ENCODE measurements at places on chromosomes 1 and 21.

DNA sequence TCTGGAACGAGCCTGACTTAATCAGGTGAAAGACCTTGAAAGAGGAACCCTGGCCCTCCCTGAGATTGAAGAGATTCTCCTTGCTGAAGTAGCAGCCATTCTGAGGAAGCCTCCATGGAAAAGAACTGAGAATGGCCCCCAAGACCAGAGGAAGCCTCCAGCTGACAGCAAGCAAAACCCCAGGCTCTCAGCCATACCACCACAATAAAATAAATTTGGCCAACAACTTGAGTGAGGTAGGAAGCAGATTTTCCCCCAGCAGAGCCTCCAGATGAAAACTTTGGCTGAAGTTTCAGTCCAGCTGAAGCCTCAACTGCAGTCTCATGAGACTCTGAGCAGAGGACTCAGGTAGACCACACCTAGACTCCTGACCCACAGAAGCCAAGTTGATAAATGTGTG, 34.0 kb upstream of the SLAMF9 start:
- DNase-seq = no peak

GRCh38 chr1:185467122-185467521, 150.1 kb upstream of the IVNS1ABP start:
- DNase-seq = no peak

DNA sequence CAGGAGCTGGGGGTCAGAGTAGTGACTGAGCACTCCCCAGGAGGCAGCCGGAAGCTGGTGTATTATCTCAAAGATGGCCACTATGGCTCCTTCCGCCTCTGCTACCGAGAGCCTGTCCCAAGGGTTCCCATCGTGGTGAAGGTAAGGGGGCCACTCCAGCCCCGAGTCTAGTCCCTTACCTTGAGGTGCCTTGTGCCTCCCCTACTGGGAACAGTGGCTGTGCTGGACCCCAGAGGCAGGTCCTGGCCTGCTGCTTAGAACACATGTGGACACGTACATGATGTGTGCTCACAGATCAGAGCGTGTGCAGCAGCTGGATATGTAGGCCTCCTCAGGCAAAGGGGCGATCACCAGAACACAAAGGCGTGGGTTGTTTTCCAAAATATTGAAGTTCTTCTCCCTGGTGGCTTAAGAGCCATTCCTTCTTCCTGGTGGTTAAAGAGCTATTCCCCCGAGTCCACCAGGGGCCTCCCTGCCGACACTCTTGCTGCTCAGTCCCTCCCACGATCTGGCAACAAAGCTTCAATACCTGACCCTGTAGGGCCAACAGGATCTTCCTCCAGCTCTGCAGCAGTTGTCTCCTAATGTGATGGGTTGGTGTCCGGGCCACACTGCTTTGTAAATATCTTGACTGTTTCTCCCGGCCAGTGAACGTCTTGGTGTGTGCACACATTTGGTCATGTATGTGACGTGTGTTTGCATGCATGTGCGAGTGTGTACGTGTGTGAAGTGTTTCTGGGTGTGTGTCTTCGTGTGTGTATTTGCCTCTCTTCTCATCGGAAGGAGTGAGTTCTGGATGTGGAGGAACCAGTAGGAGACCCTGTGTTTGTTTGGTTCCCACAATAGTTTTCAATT, 68.4 kb upstream of the TINAGL1 start:
- no peak for DNase-seq

DNA sequence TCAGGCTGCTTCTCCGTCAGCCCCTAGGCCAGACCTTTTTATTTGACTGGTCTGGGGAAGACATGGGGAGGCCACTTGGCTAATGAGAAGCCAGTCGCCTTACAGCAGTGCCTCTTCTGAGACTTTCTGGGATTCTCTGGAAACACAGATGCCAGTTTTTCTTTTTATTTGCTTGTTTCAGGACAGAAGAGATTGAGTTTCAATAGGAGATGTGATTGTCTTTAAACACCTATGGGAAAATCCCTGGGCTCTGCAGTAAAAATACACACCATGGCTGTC, 15.4 kb upstream of the BTG2 start:
- DNase-seq = no peak

- no peak for DNase-seq
Measured at GRCh38 chr1:30371179-30371788, 352.1 kb downstream of the MATN1 start.

- no peak for DNase-seq
Measured at GRCh38 chr1:66245691-66246090, 288.3 kb upstream of the SGIP1 start.

DNA sequence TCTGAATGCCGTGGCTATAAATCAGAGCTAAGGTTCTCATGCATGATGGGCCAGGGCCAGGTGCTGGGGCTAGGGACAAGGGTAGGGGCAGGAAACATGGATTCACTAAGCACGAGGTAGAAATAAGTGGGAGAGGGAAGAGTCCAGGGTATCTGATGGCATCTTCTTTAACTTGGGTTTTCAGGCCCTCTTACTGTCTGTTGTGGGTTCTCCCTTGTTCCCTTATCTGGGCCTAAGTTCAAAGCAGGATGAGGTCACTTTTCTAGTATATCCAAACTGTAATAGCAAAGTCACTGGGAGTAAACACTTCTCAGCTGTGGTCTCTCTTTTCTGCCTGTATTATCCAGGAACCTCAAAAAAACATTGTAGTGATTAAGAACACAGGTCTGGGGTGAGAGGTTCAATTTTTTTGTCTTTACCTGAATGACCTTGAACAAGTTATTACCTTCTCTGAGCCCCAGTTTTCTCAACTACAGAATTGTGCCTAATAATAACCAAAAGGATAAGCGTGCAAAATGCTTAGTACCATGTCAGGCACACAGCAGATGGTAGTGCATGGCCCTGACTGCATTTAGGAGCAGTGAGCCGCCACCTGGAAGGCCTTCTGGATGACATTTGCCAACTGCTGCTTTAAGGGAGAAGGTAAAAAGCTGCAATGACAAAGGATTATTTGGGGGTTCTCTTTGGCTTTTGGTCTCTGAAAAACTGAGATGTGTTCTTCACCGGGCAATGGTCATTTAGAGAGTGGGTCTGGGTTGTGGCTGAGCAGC, 53.6 kb upstream of the A3GALT2 start:
- peak; percentile 79 for DNase-seq

DNA sequence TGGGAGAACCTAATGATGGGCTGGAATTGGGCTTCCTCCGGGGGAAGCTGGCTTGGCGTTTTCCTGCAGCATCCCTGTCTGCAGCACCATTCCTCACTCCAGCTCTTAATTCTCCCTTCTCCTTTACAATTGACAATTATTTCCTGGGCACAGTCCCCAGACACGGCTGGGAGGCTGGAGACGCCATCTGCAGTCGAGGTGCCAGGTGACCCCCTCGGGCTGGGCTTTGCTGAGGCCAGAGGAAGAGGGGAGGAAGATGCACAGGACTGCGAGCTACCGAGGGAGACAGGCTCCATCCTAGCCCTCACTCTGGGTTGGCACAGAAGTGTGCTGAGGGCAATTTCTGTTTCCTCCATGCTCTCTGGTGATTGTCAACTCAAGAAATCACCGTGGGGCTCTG, 453.8 kb downstream of the PTPRU start:
- DNase-seq = no peak

GRCh38 chr1:6243053-6243834, 735 bp upstream of the HES3 start:
- no peak for DNase-seq

DNA sequence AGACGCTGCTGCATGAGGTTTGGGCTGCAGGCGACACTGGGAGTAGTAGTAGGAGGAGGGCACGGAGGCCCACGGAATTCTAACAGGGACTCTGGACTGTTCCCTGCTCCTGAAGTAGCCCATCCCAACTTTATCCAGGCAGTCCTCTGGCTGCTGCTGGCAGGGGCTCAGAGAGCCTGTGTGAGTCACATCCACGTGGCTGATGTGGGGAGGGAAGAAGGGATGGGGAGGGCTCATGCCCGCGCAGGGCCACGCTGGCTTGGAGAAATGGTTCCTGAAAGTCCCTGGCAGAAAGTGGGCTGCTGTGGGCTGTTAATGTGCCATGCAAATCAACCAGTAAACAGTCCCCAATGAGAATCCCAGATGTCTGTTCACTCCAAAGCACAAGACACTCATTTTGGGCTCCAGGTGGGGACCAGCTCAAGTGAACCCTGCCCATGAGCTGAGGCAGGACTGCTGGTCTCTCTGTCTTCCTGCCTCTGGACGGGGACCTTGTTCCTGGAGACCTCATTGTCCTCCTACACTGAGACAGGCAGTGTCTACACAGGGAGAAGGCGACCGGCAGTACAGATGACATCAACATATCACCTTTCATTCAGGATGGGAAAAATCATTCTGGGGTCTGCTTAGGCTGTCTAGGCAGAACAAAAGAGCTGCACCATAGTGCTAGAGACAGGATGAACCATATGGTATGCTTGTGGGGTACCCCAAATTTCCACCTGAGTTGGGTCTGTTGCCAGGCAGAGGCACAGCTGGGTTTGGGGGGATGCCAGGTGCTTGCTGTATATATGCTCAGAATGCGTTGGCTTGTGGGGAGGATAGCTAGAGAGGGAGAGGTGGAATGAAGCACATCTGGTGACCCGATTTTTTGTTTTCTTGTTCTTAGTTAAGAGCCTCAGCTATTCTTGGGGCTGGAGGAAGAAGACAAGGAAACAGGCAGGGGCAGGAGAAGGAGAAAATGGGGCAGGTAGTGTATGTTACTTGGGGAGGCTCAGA, 57.9 kb upstream of the FMOD start:
- DNase-seq = no peak

GRCh38 chr1:225827076-225827475, 17.2 kb downstream of the EPHX1 start:
- no peak for DNase-seq

- no peak for DNase-seq
Measured at GRCh38 chr21:38942748-38943211, 137.1 kb downstream of the ETS2 start.

DNA sequence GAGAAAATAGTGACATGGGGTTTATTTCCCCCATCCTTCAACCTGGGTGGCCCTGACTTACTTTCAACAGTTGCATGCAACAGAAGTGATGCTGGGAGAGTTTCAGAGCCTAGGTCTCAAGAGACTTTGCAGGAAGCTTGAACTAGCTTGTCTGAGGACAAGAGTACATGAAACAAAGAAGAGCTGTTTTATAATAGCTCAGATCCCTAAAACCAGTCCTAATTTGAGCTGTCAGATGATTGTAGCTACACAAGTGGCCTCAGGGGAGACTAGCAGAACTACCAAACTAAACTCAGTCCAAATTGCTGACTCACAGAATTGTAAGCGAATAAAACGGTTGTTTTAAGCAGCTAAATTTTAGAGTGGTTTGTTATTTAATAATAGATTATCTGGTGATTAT, 17.1 kb downstream of the RC3H1 start:
- DNase-seq = no peak

GRCh38 chr1:112522621-112523020, 13.9 kb downstream of the WNT2B start:
- no peak for DNase-seq

DNA sequence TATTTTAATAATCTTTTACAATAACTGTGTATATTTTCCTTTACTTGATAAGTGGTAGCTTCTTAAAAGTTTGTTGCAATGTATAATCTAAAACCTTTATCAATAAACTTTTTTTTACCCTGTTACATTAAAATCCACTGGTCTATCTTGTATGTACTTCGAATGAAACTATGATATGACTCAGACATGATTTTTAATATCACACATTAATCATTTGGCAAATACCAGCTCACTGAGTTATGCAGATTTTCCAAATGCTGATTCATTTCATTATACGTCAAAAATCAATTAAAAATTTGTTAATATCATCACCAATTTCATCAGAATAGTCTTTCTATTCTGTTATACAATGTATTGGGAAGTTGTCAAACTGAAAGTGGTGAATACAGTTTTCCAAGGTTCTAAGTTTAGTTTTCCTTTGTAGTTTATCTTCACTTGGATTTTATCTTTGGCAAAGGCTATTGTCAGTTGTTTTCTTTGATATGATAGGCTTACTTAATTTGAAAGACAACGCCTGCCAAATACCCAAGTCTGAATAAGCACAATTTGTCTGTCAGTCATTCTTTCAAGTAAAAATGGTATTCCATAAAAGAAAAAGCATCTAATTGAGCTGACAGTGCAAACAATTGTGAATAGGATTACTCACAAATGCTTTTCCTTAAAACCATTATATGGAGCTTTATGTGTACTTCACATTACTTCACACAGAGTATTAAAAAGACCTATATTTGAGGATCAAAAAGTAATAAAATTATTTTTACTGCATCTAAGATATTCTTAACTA, 127.0 kb downstream of the NME7 start:
- DNase-seq = peak; percentile 42

- no peak for DNase-seq
Measured at GRCh38 chr1:173364827-173365226, 112.3 kb upstream of the PRDX6 start.

DNA sequence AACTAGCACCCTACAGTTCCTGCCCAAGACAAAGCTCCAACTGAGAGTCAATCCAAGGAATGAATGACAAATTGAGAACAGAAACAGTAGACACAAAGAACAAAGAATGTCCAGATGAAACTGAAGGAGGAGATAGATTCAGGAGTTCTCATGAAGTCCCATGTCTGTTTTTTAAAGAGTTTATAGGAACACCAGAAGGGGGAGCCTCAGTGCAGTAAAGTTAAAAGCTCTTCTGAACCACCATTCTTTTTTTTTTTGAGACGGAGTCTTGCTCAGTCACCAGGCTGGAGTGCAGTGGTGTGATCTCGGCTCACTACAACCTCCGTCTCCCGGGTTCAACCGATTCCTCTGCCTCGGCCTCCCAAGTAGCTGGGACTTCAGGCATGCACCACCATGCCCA, 323.6 kb downstream of the MRPL39 start:
- DNase-seq = no peak

DNA sequence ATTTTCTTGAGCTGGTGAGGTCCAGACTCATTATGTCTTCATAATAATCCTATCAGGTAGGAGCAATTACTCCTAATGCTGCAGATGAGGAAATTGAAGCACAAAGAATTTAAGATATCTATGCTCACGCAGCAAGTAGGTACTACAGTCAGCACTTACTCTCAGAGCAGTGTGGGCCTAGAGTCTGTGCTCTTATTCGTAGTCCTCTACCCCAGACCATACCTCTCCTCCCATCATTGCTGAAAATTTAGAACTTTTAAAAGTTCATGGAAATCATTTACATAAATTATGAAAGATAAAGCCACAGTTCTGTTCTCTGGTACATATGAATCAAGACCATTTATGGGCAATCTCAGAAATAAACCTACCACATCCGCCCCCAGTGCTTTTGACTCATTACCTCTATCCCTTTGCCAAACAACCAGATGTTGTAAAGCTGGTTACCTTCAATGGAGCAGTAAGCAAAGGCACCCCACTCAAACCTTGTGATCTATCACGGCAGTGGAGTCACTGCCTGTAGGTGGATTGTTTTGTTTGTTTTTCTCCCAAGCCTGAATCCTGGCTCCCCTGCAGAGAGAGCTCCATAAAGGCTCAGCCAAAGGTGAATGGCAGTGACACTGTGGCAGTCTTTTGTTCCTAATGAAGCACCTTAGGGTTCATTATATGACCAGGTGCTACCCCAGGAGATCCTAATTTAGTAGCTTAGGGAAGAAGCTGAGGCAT, 20.9 kb upstream of the MAN1A2 start:
- no peak for DNase-seq

DNA sequence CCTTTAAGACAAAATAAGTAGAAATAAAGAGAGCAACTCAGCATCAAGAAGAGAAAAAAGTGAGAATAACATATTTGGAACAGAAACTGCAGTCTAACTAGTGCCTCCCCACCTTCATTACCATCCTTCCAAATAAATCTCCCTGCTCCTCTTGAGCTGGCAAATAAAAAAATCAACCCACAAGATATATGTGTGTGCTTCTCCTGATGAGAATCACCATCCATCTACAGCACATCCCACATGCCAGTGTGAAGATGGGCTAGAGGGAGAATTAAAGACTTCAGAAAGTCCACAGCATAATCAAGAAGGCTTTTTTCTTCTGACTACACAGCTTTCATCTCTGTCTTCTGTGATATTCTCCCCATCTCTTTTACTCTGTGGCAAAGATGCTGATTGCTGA, 244.1 kb downstream of the SPATA17 start:
- no peak for DNase-seq

All from NCI-H1694 (cell line).